ENCODE measurements at places on chromosomes 1 and 21.

- DNase-seq = peak; percentile 71
Measured at GRCh38 chr1:112614460-112615065, 4.4 kb downstream of the ST7L start.

- DNase-seq = no peak
Measured at GRCh38 chr1:35379317-35380000, 111.0 kb downstream of the ZMYM4 start.

- no peak for DNase-seq
Measured at GRCh38 chr1:10484521-10484920, 9.8 kb downstream of the PEX14 start.

- no peak for DNase-seq
Measured at GRCh38 chr1:202967684-202968281, 726 bp upstream of the CYB5R1 start.

GRCh38 chr1:212241957-212242287 lies 43.3 kb upstream of the PPP2R5A start:
- no peak for DNase-seq

GRCh38 chr1:211653293-211653692 lies 22.1 kb downstream of the NEK2 start:
- DNase-seq = no peak

DNA sequence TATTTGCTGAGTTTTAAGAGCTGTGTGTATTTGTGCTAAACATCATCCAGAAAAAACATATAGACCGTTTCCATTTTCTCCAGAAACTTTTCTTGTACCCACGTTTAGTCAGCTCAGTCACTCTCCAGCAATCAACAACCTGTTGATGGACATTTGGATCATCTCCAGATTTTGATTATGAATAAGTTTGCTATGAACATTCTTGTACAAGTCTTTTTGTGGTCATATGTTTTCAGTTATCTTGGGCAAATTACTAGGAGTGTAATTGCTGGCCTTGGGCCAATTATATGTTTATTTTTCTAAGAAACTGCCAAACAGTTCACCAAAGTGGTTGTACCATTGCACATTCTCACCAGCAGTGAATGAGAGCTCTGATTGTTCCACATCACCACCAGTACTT lies 221.8 kb downstream of the CENPF start:
- DNase-seq = no peak

Data from NCI-H82 (cell line).